NCI-H1048 (cell line): ENCODE measurements at places on chromosomes 11 and 22.

- no peak for DNase-seq
Measured at GRCh38 chr22:27670701-27671412, 130.7 kb downstream of the MN1 start.

- DNase-seq: no peak
Measured at GRCh38 chr22:19674929-19675253, 39.4 kb upstream of the SEPTIN5 start.

DNA sequence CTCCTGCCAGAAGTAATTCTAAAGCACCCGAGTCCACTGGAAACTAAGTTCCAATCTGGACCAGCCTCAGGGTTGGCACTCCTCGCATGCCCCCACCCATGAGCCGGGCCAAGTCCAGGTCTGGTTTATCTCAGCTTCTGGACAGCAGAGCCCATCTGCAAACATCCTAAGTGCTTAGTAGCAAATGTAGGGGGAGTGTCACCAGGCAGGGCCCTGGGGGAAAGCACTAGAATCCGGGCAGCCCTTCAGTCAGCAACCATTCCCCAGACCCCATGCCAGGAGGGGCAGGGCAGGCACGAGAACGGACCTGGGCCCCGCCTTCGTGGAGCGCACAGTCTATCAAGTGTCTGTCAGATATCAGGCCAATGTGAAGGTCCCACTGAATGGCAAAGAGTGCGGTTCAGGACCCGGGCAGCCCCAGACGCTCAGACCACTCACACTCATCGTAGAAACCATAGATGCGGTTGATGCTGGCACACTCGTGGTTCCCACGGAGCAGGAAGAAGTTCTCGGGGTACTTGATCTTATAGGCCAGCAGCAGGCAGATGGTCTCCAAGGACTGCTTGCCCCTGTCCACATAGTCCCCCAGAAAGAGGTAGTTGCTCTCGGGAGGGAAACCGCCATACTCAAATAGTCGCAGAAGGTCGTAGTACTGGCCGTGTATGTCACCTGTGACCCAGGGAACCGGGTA is 1.3 kb downstream of the PPP1CA start:
- DNase-seq: no peak

- DNase-seq: no peak
Measured at GRCh38 chr11:67610302-67610868, 3.6 kb downstream of the NDUFV1 start.

DNA sequence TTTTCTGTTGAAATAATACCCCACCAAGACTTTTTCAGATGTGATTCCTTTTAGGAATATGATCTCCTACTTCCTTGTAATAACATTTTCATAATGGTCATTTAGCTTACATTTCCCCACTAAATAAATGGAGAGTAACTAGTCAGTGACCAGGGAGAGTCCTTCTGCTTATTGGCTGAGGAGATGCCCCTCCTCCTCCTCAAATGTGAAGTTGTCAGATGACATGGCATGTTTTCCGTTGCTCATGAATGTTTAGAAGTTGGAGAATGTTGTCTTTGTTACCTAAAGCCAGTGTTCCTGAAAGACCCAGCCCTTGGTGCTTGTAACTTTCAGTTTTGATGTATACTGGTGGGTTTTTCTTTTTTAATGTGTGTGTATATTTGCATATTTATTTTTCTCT is 38.2 kb downstream of the CSRP3 start:
- no peak for DNase-seq

DNA sequence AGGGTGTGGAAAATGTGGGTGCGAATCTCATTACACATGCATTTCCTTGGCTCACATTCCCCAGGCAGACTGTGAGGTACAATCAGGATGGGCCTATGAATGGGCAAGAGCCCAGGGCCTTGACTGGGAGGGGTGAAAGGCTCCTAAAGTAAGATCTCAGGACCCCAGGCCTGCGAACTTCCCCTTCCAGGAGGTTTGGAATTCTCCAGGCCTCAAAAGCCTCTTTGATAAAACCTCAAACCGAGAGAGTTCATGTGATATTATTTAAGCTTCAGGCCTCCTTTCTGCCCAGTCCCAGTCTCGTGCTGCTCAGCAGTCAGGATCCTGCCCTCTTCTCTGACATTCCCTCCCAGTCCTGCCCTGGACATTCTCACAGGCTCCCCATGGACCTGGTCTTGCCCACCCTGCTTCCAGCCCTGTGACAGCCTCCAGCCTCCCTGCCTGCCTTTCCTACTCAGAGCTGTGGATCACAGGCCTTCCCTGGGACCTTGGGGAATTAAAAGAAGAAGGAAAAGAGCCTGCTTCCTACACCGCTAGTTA is 37.3 kb upstream of the TEAD1 start:
- DNase-seq: no peak

- DNase-seq: no peak
Measured at GRCh38 chr11:118114266-118114665, 27.5 kb upstream of the SMIM35 start.

DNA sequence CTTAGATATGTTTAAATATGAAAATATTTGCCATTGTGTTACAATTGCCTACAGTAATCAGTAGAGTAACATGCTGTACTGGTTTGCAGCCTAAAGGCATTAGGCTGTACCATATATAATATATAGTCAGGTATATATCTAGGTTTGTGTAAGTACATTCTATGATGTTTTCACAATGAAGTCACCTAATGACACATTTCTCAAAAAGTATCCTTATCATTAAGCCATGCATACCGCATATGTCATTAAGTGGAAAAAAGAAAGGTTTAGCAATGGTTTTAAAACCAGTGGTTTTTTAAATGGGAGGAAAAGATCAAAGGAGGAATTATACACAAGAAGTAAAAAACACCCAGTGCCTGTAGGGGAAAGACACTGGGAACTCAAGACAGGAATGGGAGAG is 122.7 kb downstream of the RBFOX2 start:
- DNase-seq: no peak

GRCh38 chr22:19783586-19784383 is 23.2 kb downstream of the TBX1 start:
- DNase-seq: no peak

DNA sequence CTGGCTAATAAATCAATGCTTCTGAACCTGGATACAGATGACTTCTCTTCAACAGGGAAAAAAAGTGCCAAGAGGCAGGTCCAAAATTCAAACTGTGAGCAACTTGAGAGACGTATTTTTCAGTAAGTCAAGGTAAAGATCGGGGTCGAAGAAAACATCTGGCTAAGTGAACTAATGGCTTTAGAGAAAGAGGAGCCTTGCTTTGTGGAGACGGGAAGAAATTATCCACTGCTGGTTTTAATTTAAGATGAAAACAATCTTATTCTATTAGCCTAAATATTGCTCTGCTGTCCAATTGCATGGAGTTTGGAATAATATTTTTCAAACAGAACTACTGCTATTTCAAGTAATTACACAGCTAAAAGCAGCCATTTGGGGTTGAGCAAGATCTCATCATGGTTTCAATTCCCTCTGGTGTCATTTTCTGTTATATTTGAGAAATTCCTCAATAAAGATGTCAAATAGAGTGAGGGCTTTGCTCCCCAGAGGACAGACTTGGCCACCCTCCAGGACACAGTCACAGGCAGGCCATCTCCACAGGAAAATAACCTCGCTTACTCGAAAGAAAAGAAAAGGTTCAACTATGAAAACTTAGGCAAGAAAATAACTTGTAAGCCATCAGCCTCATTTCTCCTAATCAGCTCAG is 29.8 kb downstream of the SCUBE1 start:
- DNase-seq: no peak

DNA sequence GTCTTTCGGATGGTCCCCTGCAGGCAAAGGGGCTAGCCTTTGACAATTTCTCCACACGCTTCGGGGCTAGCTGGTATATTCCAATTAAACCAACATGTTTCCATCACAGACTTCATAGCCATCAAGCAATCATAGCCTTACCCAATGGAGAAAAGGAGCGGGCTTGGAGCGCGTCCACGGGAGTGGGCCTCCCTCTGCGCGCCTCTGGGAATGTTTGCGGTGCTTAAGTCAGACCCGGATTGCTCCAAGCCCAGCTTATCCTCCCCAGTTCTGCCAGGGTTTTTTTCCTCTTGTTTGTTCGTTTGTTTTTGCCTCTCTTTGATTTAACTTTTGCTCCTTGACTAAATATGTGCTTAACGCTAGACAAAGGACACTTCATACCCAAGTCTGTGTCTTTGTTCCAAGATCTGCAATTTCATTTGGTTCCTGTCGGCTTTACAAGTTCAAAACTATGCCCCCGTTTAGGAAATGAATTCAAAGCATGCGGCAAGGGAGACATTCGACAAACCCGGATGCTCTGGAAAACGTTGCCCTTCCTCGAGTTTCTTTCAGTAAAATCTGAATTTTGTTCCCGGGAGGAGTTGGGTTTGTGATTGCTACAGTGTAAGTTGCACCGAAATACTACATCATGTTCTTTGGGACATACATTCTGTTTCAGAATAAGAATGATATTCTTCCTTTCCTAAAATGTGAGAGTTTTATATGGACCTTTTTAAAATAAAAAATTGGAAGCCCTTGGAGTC is 1.0 kb upstream of the GLB1L2 start:
- DNase-seq: no peak

- DNase-seq: no peak
Measured at GRCh38 chr11:125020342-125020741, 42.8 kb upstream of the SLC37A2 start.

DNA sequence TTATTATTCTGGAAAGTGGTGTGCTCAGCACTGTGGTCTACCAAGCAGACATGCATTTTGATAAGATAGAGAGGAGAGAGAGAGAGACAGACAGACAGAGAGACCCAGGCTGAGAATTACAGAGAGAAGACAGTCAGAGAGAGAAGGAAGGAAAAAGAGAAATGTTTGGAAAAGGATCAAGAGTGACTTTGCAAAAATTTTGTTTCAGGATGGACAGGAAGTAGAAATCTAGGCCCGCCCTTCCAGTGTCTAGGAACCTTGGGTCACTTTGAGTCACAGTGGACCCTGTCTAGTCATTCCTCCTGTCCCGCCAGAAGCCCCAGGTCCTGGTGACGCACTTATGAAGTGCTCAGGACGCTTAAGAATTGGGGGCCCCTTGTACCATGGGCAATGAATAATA is 166.7 kb downstream of the ST3GAL4 start:
- no peak for DNase-seq

- DNase-seq: no peak
Measured at GRCh38 chr11:73288873-73289707, 17.0 kb downstream of the P2RY6 start.

DNA sequence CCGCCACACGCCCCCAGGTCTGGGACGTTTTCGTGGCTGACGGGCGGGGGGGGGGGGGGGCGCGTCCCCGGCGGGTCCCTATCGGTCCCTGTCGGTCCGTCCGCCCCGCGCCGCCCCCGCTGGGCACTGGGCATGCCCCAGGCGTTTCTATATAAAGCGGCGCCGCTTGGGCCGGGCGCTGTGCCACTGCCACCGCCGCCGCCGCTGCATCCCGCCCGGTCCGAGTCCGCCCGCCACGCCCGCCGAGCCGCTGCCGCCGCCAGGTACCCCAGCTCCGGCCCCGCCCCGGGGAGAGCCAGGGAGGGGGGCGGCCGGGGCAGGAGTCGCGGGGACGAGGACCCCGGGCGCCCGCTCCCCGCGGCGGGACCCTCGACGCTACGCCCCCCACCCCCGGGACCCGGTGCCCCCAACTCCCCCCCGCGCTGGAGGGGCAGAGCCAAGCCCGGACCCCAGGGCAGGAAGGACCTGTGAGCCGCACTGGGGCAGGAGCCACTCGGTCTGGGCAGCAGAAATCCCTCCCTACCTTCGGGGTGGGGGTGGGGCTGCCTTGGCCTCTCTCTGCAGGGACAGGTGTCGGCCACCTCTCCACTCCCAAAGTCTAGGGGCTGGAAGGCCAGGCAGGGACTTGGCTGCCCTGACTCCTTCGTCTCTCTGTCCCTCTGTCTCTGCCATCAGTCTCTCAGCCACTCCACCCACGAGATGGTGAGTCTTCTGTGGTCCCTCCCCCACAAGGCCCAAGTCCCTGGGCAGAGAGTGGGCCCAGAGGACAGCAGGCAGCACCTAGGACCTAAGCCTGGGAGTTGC is at the start of gene CARNS1:
CARNS1 (plus strand) TSS at position 178 of the 804 bp plus-strand sequence; CDS start at position 700, 522 bp downstream.
- DNase-seq: no peak

DNA sequence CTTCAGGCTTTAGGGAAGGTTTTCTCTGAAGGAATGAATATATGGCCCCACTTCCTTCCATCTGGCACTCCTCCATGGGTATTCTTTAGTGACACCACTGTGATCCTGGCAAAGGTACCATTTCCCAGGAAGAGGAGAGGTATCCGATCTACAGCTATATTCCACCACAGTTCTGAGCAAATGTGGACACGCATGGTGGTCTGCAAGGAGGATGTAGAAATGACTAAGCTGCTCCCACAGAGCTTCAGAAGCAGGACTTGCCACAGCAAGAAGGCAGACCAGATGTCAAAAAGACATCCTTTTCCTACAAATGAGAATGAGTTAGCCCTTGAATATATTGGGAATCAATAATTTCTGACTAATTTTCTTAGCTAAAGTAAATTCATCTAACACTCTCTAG is 45.5 kb downstream of the ARFGAP2 start:
- DNase-seq: no peak

GRCh38 chr11:75667255-75667830 is 1.5 kb downstream of the MAP6 start:
- no peak for DNase-seq

- DNase-seq: no peak
Measured at GRCh38 chr22:39183991-39184585, 31.6 kb upstream of the CBX7 start.

- no peak for DNase-seq
Measured at GRCh38 chr11:125036933-125037332, 26.2 kb upstream of the SLC37A2 start.

GRCh38 chr22:31106001-31106571 is 1.3 kb downstream of the SELENOM start:
- no peak for DNase-seq

DNA sequence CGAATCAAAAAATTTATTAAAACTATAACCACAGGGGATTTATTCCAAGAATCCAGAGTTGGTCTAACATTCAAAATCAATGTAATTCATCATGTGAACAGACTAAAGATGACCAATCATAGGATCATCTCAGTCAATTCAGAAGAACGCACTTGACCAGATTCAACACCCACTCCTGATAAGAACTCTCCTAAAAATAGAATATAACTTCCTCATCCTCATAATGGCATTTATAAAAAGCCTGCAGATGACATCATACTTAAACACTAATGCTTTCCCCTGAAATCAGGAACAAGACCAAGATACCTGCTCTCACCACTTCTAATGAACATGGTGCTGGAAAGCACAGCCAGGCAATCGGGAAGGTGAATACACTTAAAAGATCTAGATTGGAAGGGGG is 10.5 kb upstream of the MUC2 start:
- DNase-seq: no peak

DNA sequence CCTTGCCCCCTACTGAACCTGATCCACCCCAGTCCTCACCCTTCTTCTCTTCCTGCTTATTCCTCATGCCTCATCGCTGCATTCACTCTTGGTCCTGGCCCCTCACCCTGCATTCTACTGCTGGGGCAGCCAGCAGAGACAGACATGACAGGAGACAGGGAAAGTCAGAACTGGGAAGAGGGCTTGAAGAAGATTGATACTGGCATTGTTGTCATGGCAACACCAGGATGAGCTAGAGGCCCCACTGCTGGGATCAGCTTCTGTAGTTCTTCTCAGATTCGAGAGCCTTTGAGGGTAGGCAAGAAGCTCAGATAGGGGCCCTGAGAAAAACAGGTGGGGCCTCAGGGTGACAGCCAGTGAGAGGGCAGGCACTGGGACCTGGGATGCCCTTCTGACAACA is 264.3 kb downstream of the MIAT start:
- DNase-seq: no peak
